Umbilical cord (tissue), 2 donors: ENCODE measurements at places on chromosomes 12 and 14. TPM values are rescaled to one million over a fixed set of nuclear protein-coding genes. Genes with fewer than 3 reads are reported as not detected.

- no peak for DNase-seq
Measured at GRCh38 chr12:57727758-57728395, 10.7 kb downstream of the AGAP2 start.

The CHST11 gene
- total RNA-seq: 6.5 TPM

DNA sequence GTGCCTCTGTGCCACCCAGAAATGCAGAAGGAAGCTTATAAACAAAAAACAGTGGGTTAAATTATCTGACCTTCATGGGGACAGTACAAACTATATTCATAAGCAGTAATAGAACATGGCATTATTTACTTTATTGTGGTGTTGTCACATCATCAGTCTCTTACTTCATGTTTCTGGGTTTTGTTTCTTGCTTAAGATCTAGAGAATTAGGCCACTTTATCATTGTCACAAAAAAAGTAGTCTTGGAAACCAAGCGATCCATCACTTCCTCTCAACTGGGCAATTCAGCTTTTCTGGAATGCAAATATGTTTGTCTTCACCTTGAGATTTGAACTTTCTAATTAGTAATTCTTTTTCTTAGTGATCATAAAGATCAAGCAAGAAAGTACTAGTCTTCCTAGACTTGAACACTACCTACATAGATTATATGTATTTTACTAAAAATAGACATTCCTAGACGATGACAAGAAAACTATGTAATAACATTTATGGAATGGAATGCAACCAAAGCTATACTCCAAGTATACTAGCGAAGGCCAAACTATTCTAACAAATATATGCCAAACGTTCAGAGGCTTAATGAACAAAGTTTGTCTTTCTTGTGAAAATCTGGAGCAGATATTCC is 363.4 kb downstream of the DAD1 start:
- DNase-seq: peak; percentile 61

The BCL2L2 gene
- 20.0 TPM for total RNA-seq

DNA sequence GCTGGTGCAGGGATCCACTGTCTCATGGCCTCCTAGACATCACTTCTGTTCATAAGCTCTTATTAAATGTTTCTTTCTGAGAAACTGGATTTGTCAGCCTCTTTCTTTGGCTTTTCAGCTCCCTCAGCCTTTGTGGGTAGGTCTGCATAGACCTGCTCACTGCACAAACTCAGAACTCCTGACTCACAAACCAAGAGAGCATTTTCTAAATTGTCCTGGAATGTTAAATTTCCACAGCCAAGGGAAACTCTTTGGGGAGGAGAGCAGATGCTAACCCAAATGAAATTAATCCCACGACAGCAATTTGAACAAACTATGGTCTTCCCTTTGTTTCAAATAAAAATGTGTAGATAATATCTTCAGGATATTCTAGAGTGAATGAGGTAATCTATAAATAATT is 19.5 kb upstream of the CERS5 start:
- no peak for DNase-seq
